ENCODE measurements at places on chromosomes 7 and 10.

GRCh38 chr10:101216207-101217043 lies 12.8 kb downstream of the LBX1 start:
- DNase-seq: no peak

GRCh38 chr10:125840955-125841354 lies 17.6 kb downstream of the BCCIP start:
- DNase-seq: no peak

DNA sequence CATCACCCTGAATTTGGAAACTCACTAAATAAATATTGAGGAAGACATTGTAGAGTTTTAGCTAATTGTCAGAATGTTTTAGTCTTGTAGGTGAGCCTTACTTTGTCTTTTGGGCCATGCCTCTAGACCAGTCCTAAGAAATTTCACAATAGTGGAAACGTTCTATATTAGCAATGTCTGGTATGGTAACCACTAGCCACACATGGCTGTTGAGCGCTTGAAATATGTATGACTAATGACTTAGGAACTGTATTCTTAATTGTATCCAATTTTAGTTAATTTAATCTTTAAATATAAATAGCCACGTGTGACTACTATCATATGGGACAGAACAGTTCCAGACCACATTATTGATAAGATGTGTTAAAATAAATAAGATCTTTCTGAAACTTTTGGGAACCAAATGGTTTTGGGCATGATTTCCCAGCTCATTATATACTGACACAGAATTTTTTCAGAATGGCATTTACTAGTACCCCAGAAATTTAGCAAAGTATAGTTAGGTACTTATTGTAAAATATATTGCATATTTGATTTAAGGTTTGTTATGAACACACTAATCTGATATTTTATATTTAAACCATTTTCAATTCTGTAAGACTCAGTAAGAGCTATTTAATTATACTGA lies 95.0 kb downstream of the VPS50 start:
- no peak for DNase-seq

GRCh38 chr10:15227611-15228372 lies 59.3 kb upstream of the NMT2 start:
- no peak for DNase-seq

DNA sequence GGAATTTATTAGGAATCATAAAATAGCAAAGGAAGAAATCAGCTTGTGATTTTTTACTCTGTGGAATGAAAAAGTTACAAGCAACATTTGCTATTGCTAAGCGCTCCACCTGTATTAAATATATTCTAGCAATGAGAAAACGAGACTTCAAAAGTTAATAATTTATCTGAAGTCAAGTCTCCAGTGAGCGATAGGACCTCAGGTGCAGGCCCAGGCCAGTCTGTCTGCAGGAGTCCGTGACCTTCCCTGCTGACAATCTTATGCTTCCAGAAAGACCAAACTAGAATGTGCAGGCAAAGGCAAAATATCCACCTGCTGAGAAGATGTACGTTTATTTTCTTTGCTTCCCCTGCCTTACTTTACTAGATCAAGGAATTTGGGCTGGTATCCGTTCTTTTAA lies 22.7 kb downstream of the MRC1 start:
- no peak for DNase-seq

GRCh38 chr7:11130012-11130411 lies 156.3 kb downstream of the PHF14 start:
- peak; percentile 55 for DNase-seq

DNA sequence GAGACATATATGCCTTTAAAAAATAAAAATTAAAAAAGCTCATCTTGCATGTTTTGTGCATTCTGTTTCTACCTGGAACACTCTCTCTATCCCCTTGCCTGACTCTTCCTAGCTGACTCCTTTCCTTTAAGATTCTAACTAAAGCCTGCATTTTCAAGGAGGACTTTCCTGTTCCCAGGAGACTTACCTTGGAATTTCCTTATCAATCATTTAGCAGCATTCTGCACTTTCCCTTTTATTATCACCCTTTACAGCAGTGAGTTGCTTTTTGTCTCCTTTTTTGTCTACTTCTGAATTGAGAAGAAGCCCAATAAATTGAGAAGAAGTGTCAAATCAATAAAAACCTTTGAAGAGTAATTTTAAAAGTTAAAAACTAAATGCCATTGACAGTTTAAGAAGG lies 142.2 kb upstream of the TMEM196 start:
- DNase-seq: no peak

GRCh38 chr7:112012242-112012641 lies 194.0 kb downstream of the DOCK4 start:
- no peak for DNase-seq

DNA sequence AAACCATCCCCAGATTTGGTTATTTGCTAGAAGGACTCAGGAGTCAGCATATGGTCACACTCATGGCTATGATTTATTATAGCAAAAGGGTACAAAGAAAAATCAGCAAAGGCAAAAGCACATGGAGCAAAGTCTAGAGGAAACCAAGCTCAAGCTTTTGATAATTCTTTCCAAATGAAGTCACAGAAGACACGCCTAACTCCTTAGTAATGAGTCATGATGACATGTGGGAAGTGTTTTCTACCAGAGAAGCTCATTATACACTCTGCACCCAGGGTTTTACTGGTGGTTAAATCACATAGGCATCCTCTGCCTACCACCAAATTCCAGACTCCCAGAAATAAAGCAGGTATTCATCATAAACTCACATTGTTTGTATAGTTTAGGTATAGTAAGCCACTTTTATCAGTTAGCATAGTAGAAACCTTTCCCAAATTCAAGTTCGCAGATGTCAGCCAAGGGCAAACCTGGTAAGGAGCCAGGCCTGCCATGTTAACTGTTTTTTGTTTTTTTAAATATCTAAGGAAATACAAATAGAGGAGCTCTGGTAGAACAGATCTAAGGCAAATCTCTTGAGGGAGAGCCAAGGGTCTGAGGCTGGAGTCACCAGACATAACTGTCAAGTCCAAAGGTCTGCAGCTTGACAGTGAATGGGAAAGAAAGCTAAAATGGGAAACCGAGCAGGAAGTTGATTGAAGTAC lies 15.4 kb upstream of the HIBADH start:
- DNase-seq: no peak

DNA sequence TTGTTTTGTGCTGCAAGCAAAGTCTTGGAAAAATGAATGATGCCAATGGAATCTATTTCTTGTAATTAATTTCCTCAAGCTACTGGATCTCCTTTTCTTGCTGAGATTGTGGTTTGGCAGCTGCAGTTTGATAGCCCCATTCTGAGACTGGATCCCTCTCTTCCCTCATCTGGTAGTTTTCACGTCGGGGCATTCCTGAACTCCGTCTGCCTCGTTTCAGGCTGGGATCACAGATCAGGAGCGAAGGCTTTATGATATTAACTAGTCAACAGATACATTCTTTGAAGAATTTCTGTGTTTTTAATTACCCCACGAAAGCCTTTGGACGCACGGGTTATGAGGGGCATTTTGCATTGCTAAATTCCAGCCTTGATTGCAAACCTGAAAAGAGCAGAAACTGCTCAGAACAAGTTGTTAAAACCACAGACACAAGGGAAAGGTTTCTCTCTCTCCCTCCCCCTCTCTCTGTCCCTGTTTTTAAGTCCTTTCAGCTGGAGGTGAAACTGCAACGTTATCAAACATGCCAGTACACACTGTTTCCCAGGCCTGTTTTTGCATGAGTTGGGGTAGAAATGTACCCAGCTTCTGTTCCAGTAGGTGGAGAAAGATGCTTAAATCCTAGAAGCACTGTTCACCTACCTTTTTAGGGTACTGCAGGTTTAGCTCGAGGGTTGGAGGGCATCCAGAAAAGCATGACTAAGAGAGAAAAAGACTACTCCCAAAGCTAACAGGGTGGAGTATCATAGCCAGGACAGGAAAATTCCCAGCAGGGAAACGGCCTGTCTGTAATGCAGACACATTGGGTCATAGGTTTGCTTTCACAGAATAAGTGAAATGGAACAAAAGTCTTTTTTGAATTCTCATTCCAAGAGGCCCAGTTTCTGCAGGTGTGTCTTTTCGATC lies 124.3 kb downstream of the CUX1 start:
- no peak for DNase-seq

DNA sequence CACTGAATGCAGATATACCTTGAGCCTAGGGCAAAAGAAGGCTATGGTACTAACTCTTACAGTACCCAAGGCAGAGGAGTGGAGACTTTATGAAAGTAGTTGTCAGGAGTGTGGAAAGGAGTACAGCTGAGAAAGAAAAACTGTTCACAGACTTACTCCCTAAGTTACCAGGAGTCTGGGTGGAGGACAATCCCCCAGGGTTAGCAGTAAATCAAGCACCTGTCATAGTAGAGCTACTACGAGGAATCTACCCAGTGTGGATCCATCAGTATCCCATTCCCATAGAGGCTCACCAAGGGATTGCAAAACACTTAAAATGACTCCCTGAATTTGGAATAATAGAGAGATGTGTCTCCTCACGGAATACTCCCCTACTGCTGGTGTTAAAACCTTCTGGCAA lies 10.1 kb upstream of the ZNF33B start:
- no peak for DNase-seq

GRCh38 chr10:47008769-47009168 lies 97.5 kb downstream of the PTPN20 start:
- DNase-seq: no peak
